Stromal cell of bone marrow (primary cell): ENCODE measurements at places on chromosomes 1 and 21.

- DNase-seq: peak; percentile 96
Observed at GRCh38 chr1:210598135-210598652, 269.5 kb downstream of the HHAT start.

DNA sequence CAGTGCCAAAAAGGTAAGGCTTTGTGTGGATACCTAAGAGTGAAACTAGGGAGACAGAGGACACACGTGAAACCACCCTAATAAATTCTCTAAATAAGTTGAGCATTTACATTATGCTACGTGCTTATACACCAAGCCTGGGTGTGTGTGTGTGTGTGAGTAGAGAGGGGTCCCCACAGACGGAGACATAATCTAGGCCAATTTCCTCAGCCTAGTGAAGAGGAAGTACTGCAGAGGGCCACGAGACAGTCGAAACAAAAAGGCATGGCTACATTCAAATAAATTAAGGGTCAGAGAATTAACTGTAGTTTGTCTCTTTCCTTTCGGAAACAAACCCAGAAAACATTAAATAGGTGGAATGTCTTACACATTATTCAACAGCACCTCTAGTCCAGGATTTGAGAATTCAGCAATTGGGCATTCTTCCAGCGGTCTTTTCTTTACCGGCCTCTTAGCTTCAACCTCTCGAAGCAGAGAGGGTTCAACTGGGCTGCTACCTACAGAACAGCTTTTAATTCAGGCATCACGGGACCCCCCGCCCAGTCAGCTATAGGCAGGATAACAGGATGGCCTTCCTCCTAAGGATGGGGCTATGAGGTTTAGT lies 75.0 kb downstream of the DESI2 start:
- DNase-seq: no peak

DNA sequence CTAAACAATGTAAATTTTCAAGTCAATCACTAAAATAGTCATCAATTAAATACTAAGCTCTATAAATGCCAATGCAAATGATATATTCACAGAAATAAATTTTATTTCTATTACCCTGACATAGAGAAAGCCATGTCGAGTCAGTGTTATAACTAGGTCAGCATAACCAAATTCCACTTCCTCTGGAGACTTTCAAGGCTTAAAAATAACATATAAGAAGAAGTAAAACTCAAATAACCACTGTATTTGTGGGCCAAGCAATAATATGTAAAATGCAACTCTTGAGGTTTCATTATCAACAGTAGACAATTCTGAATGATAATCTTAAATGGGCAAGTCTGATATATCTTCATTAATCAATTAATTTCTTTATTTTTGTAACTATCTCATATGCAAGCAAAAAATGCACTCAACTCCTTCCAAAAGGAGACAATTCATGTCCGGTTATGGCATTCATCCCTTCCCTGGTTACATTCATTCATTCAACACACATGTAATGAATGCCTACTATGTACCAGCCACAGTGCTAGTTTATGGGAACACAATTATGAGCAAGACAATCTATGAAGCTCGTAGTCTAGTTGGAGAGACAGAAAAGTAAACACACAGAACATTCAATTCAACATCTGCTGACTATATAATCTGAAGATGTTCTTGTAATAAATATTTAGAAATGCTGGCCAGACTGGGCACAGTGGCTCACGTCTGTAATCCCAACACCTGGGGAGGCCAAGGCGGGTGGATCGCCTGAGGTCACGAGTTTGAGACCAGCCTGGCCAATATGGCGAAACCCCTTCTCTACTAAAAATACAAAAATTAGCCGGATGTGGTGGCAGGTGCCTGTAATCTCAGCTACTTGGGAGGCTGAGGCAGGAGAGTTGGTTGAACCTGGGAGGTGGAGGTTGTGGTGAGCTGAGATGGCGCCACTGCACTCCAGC lies 37.1 kb upstream of the CAP1 start:
- no peak for DNase-seq

- peak; percentile 51 for DNase-seq
Observed at GRCh38 chr1:77831976-77832711, 52.7 kb downstream of the MIGA1 start.

DNA sequence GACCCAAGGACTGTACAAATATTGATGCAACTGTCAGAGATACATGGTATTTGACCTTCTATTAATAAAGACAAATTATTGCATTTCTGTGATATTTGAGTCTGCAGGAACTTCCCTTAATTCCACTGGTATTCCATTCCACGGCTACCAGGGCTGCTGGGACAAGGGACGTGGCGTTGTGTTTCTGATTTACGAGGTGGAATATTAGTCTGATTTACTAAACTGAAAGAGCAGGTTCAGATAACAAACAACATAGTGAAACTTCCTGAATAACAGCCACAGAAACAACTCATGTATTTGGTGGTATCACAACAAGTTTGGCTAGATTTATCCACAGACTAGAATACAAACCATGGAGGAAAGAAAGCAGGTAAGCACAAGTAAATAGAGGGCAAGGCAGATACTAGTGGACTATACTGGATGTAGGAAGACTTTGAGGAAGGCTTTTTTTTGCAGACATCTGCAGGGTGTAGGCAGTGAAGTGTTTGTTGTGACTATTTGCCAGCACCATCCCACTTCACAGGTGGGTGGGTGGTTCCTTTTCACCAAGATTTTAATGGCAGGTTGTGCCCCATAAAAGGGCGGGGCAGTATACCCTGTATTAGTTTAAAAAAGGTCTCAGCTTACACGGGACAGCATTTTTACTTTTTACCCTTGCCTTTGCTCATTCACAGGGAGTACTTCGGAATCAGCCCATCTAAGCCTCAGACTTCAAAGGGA lies 100.4 kb downstream of the FGGY start:
- no peak for DNase-seq

- no peak for DNase-seq
Observed at GRCh38 chr1:230356190-230356589, 69.9 kb downstream of the PGBD5 start.

DNA sequence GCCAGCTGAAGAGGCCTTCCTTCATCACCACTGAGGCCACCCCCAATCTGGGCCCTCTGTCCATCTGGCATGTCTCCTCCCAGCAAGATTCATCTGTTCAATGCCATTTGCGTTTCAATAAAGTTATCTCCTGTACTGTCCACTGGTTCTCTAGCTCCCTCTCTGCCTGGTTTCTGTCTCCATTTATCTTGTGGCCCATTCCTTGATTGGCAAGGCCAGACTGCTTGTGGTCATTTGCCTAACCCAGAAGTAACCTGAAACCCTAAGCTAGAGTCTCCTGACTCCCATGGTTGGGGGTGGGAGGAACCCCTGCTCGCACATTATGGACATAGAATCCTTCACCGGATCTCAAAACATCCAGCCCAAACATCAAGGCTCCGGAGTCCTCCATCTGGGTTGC lies 2.1 kb upstream of the IPO9 start:
- DNase-seq: no peak

DNA sequence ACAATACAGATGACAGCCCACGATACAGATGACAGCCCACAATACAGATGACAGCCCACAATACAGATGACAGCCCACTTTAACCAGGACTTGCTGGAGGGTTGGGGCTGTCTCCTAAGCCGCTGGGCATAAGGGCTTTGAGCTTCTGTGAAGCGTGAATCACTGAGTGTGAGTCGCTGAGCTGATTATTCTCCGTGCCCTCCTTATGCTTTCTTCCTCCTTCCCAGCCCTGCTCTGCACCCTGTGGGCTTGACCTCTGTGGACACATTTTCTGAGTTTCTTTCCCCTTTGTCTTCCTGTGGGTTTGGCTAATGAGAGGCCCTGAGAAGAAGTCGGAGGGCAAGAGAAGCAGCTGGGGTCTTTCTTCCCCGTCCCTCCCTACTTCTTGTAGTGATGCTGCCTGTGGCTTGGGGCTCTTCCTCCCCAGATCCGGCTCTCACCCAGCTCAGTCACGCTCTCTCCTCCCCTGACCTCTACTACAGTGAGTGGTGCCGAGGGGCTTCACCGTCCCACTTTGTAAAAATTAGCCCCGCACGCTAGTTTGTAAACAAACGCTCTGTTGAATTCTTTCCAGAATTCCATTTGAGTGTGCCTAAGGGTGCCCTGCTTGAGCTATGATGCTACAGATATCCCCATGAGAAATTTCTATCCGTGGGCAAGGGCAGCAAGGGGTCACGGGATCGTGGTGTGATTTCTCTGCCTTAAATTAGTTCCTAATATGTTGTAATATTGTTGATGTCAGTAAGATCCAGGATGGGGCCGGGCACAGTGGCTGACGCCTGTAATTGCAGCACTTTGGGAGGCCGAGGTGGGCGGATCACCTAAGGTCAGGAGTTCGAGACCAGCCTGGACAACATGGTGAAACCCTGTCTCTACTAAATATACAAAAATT lies 46.4 kb upstream of the SOD1 start:
- peak; percentile 24 for DNase-seq

- no peak for DNase-seq
Observed at GRCh38 chr1:22582661-22583635, 19.7 kb downstream of the EPHA8 start.

DNA sequence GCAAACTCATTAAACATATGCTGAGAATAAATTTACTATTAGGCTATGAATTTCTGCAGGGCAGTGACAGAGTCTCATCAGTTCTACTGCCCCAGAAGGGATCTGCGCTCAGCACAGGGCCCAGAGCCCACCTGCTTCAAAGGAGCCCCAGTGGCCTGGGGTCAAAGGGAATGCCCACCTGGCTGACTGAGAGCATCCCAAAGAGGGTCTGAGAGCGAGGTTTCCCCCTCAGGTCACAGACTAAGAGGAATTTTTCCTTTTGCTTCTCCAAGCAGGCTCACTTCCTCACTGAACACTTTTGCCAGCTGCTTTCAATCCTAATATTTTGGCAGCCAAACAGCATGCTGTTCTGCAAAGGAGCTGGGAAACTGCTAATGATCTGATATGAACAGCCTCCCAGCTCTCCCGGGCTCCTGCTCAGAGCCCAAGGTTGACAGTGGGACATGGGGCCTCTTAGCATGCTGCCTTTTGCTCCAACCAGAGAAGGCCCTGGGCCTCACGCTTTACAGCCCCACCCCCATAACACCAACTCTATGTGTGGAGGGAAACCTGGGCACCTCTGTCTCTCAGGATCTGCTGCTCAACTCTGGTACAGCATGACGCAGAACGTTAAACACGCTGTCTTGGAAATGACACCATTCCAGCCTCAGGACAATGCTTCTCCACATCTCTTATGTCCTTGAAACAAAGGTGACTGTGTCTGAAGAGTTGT lies 70.7 kb upstream of the SYT6 start:
- DNase-seq: no peak
